ENCODE measurements at places on chromosomes 12 and 14.

DNA sequence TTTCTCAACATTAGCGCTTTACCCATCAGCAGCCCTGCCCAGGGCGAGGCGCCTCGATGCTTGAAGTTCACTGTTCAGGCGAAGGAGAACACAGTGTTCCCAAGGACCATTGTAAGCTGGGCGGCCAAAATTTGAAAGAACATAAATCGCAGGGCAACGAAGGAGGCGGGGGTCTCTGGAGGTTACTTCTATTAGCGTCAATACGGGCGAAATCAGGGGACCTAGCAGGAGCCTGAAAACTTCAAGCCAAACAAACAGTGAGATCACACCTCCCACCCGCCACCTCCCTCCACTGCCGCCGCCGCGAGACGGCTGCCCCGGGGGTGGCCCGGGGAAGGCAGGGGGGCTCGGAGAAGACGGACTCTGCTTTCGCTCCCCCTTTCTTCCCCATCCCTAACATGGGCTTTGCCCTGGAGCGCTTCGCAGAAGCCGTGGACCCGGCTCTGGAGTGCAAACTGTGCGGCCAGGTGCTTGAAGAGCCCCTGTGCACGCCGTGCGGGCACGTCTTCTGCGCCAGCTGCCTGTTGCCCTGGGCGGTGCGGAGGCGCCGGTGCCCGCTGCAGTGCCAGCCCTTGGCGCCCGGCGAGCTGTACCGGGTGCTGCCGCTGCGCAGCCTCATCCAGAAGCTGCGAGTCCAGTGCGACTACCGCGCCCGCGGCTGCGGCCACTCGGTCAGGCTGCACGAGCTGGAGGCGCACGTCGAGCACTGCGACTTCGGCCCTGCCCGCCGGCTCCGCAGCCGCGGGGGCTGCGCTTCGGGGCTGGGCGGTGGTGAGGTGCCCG, at the start of gene PDZRN4:
PDZRN4 (plus strand) TSS at position 263 of the 783 bp plus-strand sequence.
- DNase-seq, result peak; percentile 32

GRCh38 chr12:117129391-117129790, 30.2 kb upstream of the TESC start:
- DNase-seq, result no peak

GRCh38 chr12:10175846-10176636, 2.8 kb upstream of the TMEM52B start:
- DNase-seq, result no peak

DNA sequence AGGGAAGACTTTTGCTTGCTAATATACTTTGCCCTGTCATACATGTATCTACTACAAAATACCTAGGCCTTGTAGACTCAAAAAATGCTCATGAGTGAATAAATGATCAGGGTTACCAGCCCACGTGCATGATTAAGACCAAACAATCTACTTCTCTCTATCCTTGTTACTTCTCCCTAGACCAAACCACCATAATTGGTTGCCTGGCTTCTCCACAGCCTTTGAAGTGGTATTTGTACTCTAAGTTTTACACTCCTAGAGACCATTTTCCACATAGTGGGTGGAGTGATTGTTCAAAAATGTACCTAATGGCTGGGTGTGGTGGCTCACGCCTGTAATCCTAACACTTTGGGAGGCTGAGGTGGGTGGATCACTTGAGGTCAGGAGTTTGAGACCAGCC, 14.1 kb upstream of the RPS6KL1 start:
- DNase-seq, result no peak

DNA sequence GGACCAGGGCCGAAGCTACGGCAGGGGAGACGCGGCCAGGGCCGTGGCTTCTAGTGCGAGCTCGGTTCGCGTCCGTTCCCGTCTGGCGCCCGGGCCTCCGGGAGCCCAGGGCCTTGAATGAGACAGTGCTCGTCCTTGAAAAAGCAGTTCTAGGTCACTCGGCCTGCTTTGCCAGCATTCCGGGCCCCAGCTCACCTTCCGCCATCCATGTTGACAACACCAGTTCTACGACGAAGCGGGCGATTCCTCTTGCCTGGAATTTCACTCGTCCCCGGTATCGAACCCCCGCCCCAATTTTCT, 4.5 kb downstream of the OR10AD1 start:
- DNase-seq, result no peak

- DNase-seq, result no peak
Measured at GRCh38 chr12:64667793-64668192, 57.5 kb downstream of the RASSF3 start.

Measured in DMS153 (cell line).